ENCODE measurements at places on chromosomes 1 and 21. TPM values are rescaled to one million over a fixed set of nuclear protein-coding genes. Genes with fewer than 3 reads are reported as not detected.

Gene SPRR1B
- not detected for polyA plus RNA-seq

Gene KCNE1
- polyA plus RNA-seq = not detected

Gene DMBX1
- polyA plus RNA-seq = not detected

Gene IGFN1
- not detected for polyA plus RNA-seq

Gene FCRLB
- 11.1 TPM for polyA plus RNA-seq

Gene ACTA1
- polyA plus RNA-seq = not detected

Gene UBE2Q1
- 9.0 TPM for polyA plus RNA-seq

Gene S100A8
- 28.0 TPM for polyA plus RNA-seq

Gene IFI44
- 5.4 TPM for polyA plus RNA-seq

Gene NUAK2
- polyA plus RNA-seq = 91.9 TPM

Gene PTPRU
- not detected for polyA plus RNA-seq

Gene PALMD
- polyA plus RNA-seq = not detected

Gene LAPTM5
- polyA plus RNA-seq = 1,002 TPM

Gene SLC9C2
- not detected for polyA plus RNA-seq

Gene OR2T33
- polyA plus RNA-seq = not detected

Gene CYP4A11
- polyA plus RNA-seq = not detected

Gene CAPN8
- not detected for polyA plus RNA-seq

Gene AGL
- 8.1 TPM for polyA plus RNA-seq

Gene NBPF6
- polyA plus RNA-seq = not detected

Gene PLA2G2D
- polyA plus RNA-seq = 10.1 TPM

Gene CRYZL1
- polyA plus RNA-seq = 30.2 TPM

Gene COL8A2
- not detected for polyA plus RNA-seq

Gene NTMT2
- polyA plus RNA-seq = not detected

Gene REN
- not detected for polyA plus RNA-seq

Gene LIN28A
- polyA plus RNA-seq = not detected

Gene SLC44A3
- polyA plus RNA-seq = not detected

Gene TNFRSF18
- 3.5 TPM for polyA plus RNA-seq

Gene SPATA21
- not detected for polyA plus RNA-seq
